ENCODE measurements at places on chromosomes 3 and 15.

- no peak for DNase-seq
Measured at GRCh38 chr3:177263615-177264368, 66.5 kb upstream of the TBL1XR1 start.

- DNase-seq = peak; percentile 48
Measured at GRCh38 chr3:111539351-111540331, 2.4 kb upstream of the CD96 start.

GRCh38 chr3:62665627-62666437 is 209.4 kb downstream of the CADPS start:
- DNase-seq = no peak

DNA sequence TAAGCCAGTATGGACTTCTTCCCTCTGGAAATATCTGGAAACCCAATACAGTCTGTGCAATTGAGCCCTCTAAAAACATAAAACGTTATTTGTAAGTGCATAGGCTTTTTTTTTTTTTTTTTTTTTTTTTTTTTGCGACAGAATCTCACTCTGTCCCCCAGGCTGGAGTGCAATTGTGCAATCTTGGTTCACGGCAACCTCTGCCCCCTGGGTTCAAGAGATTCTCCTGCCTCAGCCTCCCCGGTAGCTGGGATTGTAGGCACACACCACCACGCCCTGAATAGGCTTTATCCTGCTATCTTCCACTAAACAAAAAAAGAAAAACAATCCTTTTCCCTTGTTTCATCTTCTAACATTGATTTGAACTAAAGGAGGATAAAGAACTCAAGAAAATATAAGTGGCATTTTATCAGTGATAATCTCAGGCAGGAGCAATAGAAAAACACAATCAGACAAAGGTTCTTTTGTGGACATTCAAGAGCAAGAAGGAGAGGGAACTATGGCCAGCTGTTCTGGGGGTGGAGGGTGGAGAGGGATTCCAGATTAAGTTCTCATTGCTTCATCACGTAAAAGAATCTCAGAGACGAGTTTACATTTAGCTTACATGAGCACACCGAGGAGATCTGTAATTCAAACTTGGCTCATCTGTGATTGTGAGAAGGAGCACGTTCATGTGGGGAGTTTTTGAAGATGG is 68.6 kb downstream of the ITGB5 start:
- DNase-seq = no peak

DNA sequence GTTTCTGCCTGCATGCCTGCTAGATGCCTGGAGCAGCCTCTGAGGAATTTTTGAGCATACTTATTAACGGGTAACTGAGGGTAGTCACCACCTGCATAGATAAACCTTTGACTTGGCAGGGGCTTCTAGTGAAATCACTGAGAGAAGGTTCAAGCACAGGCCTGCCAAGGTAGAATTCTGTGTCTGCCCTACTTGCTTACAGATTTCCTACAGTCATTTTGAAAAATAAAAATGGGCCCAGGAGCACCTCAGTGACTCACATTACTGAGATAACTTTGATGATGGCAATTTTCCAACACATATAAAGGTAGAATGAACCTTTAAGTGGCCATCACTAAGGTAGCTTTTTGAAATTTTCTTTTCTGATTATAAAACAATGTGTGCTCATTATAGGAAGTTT is 10.8 kb downstream of the CRTAP start:
- DNase-seq = no peak

Data from stimulated activated CD8-positive, alpha-beta memory T cell treated with anti-CD3 and anti-CD28 coated beads, Interleukin-12 subunit alpha, Interleukin-12 subunit beta, amount 100 ng/mL, for 4 hours (primary cell).